Fibroblast of mammary gland (primary cell): ENCODE measurements at places on chromosomes 5 and 9.

- DNase-seq: peak; percentile 83
Measured at GRCh38 chr5:159156426-159157238, 52.7 kb downstream of the RNF145 start.

DNA sequence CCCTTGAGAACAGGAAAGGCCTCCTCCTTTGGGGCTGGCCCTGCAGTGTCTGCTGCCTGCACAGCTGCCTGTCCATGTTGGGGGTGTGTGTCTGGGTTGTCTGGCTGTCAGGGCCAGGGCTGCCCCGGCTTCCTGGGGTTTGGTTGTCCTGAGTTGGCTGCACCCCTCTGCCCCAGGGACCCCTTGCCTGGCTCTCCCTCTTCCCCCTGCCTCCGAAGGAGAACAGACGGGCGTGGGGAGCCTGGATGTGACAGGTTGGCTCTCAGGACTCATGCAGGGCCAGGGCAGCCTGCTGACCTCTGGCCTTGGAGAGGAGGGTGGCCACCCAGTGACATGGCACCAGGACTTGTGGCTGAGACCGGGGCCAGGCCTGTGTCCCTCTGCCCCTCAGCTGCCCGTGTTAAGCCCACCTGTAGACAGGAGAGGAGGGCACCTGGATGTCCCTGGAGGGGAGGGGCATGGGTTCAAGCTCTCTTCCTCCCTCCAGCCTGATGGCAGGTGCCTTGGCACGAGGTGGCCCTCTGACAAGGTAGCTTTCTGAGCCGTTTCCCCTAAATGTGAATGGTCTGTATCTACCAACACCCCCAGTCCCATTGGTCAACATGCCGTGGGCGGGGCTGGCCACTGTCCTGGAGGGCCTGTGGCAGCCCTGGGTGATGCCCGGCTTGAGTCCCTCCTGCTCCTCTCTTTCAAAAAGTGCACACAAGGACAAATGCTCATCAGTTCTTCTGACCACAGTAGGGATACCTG is 34.9 kb downstream of the WNK2 start:
- DNase-seq: no peak

GRCh38 chr5:141351591-141351990 is 1.7 kb downstream of the PCDHGB1 start:
- DNase-seq: no peak

DNA sequence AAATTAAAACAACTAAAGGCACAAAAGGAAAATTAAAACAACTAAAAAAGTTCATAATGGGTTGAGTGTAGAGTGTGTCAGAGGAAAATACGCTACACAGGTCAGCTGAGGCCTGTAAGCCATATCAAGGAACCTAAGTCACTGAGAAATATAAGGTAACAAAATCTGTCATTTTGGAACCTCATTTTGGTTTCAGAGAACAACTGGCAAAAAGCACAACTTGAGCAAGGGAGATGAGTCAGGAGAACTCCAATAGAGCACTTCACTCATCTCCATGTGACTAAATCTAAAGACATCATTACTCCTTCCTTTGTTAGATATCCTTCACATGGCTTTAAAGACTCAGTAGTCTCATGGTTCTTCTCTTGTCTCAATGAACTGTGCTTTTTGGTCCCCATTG is 269.4 kb upstream of the POU5F2 start:
- peak; percentile 58 for DNase-seq

DNA sequence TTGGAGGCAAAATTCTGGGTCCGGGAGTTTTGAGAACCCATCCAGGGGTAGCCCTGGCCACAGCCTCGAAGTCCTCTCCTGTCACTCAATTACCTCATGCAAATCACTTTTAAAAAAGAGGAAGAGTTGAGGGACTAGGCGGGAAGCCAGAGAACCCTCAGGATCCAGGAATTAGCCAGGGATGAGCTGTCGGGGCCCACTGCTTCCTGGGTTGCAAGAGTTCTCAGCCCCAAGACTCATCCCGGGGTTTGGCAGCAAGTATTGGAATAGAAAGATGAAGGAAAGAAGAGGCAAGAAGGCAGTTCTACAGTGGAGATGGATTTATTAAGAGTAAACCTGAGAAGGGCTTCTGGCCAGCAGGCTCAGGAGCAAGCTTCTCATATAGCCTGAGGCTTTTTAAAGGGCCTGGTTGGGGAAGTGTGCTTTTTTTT is 25.6 kb downstream of the C9orf50 start:
- DNase-seq: peak; percentile 80

GRCh38 chr5:96243203-96243602 is 189.8 kb downstream of the PCSK1 start:
- no peak for DNase-seq

DNA sequence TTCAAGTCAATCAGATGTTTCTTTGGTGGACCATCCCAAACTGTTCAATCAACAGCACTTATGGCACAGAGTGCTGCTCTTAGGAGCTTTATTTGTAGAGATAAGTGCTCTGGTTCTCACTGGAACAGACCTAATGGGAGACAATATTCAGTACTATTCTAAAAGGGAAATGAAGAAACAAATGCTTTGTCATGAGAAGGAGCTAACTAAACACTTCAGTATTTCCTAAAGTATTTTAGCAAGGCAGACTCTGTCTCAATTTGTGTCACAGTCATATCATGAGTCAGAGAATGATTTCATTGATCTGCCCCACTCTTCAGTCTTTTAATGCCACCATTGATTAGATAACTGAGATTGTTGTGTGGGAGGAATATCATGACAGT is 175.3 kb downstream of the SLF1 start:
- peak; percentile 54 for DNase-seq

- DNase-seq: no peak
Measured at GRCh38 chr5:67416133-67416937, 219.7 kb upstream of the CD180 start.

DNA sequence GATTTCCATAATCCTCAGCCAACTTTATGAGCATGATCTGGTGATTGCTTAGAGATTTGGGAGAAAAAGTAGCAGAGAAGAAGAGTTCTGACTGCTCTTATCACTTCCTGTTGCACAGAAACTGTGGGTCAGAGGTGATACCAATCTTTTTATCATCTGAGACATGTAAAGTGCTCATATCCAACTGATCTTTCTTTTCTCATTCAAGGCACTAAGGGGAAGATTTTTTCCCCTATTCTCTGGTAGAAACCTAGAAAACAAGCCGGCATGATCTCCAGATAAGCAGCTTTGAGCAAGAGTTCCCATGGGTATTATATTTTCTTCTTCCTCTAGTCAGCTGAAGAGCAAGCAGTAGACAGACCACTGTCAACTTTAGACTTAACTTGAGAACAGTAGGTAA is 29.0 kb upstream of the GPR150 start:
- no peak for DNase-seq
